ENCODE measurements at places on chromosomes 5 and 9. TPM values are rescaled to one million over a fixed set of nuclear protein-coding genes. Genes with fewer than 3 reads are reported as not detected.

GRCh38 chr9:114442022-114442421 lies 54.2 kb upstream of the AKNA start:
- DNase-seq: no peak

DNA sequence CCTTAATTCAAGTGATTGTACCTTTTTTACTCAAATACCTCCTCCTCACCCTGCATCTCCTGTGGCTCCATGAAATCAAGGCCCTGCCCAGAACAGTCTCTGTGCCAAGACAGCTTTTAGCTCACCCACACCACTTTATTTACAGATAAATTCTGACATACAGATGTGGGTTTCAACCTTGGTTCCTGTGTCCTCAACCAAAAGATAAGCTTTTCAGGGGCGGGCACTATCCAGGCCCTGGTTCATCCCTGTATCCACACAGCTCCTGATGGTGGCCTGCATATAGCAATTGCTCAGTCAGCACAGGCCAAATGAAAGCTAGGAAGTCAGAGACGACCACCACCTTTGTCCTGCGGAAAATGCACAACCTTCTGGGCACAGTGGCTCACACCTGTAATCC lies 8.3 kb downstream of the SHB start:
- no peak for DNase-seq

Gene PCDHA9
- total RNA-seq: not detected

GRCh38 chr9:124723352-124723751 lies 47.8 kb downstream of the NR6A1 start:
- DNase-seq: no peak

GRCh38 chr9:75593920-75594319 lies 296.6 kb upstream of the PCSK5 start:
- no peak for DNase-seq

GRCh38 chr5:63563008-63563917 lies 399.0 kb downstream of the HTR1A start:
- no peak for DNase-seq

DNA sequence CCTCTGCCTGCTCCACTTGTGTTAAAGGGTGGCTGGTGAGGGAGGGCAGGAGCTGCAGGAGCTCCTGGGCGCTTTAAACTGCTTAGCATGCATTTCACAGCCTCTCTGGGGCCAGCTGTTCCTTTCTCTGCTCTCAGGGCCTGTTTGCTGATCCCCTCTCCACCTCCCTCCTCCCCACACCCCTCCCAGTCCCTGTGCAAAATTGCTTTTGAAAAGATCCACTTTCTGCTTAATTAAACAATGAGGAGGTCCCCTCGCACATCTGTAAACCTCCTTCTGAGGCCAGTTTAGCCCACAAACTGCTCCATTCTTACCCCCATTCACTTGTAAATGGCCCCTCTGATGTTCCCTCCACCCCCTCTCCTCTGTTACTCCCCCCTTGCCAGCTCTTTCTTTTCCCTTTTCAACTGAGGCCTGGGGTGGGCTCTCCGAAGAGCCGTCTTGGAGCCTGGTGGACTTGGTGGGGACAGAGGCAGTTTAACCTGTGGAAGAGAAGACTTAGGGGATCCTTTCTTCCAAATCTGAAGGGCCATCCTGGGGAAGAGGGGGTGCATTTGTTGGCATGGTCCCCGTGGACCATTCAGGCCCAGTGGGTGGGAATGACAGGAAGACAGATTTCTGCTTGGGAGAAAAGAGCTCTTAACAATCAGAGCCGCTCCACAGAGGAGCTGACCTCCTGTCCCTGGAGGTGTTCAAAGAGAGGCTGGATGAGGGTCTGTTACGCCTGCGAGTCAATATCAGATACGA lies 12.0 kb downstream of the URM1 start:
- DNase-seq: no peak

Gene TLX3
- total RNA-seq: not detected

- DNase-seq: no peak
These were observed 523.5 kb downstream of the CDH12 start for GRCh38 chr5:22329683-22330082.
